ENCODE measurements at places on chromosomes 16 and 17. TPM values are rescaled to one million over a fixed set of nuclear protein-coding genes. Genes with fewer than 3 reads are reported as not detected.

CD300A gene
- 2.4 TPM for total RNA-seq

VASN gene
- total RNA-seq, result 6.4 TPM

SPECC1 gene
- total RNA-seq, result 10.5 TPM

MYH13 gene
- total RNA-seq, result not detected

VTN gene
- 36.9 TPM for total RNA-seq

CCDC78 gene
- total RNA-seq, result 0.49 TPM

SLC38A8 gene
- 3.1 TPM for total RNA-seq

TNFRSF13B gene
- total RNA-seq, result not detected

HSD11B2 gene
- 0.81 TPM for total RNA-seq

TEDC2 gene
- 0.95 TPM for total RNA-seq

KRTAP2-4 gene
- total RNA-seq, result not detected

WFDC1 gene
- total RNA-seq, result 1.5 TPM

GRCh38 chr17:65711671-65712276, 150.3 kb upstream of the AXIN2 start:
- no peak for DNase-seq

- no peak for DNase-seq
Measured at GRCh38 chr16:80557037-80557436, 16.2 kb downstream of the DYNLRB2 start.

DNA sequence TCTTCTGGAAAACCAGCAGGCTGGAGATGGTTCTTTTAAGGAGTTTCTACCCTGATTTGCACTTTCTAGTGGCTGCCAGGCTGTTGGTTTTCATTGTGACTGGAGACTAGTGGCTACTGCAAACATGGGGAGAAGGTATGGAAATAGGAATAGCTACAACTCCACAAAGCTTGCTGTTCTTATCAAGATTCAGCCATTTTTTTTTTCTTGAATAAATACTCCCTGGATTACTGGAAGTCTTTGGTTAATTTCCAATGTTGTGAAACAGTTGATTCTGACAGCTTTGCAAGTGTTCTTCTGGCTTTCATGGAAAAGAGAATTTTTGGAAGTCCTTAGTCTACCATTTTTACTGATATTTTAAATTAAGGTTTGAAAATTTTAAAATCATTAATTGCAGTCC, 277.7 kb downstream of the HS3ST3A1 start:
- DNase-seq, result no peak

DNA sequence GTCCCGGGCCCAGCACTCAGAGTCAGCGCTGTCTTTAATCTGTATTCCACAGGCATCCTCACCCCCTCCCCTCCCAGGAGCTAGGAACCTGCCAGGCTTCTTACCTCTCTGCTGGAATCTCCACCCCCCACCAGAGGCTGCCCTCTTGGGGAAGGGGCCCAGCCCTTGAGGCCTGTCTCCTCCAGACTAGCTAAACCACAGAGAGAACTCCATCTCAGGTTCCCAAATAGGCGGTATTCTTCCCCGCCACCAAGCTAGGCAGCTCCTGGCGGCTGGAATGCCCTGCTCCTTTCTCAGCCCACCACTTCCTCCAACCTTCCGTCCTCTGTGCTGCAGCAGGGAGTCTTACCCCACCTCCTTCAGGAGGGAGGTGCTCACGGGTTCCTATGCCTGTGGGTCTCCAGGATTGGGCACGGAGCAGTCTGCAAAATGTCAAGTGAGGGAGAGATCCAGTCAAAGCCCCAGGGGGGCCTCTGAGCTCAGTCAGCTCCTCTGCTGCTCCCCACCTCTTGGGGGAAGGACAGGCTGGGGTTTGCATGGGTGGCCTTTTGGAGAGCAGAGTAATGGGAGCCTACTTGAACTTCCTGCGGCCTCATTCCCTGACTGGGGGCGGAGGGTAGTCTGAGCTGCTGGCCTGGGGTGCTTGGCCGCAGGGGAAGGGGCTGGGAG, 55.7 kb downstream of the SREBF1 start:
- DNase-seq, result no peak

- DNase-seq, result no peak
Measured at GRCh38 chr17:34703533-34703932, 124.2 kb downstream of the TMEM132E start.

DNA sequence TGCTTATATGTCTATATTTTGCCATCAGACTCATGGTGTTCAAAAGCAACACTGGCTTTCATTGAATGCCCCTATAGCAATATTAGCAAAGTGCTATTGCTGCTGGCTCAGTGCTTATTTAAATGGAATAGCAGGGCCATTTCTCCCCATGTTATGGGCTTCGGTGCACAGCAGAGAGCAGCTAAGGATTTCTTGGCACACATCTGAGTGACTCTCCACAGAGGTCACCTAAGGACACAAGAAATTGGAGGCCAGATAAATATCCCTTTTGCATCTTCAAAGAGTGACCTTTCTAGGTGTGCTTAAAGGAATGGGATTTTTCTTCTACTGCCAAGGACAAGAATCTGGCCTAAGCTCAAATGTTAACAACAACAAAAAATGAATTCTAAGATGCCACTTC, 751.8 kb downstream of the CDH11 start:
- DNase-seq, result no peak

GRCh38 chr17:258906-259305, 77.5 kb upstream of the DOC2B start:
- DNase-seq, result no peak

DNA sequence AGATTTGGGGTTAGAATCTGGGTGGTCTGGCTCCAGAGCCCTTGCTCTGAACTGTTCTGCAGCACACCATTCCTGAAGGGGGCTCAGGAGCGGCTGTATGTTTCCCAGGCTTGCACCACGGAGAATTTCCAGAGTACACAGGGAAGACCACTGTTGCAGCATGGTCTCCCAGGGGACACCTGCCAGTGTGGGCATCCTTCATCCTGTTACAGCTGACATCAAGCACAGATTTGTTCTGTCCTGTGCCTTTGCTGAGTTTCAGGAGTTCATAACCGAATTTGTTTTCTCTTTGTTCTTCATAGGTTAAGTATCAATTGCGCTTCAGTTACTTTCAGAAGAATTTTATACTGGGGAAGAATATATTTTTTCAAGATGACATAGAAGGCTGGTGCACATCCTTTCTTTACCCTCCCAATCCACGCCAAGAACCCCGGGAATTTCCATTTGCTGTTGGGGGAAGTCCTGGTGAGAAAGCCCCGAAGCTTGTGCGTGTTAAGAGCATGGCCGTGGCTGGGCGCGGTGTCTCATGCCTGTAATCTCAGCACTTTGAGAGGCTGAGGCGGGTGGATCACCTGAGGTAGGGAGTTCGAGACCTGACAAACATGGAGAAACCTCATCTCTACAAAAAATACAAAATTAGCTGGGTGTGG, 26.3 kb upstream of the ABCA3 start:
- no peak for DNase-seq

DNA sequence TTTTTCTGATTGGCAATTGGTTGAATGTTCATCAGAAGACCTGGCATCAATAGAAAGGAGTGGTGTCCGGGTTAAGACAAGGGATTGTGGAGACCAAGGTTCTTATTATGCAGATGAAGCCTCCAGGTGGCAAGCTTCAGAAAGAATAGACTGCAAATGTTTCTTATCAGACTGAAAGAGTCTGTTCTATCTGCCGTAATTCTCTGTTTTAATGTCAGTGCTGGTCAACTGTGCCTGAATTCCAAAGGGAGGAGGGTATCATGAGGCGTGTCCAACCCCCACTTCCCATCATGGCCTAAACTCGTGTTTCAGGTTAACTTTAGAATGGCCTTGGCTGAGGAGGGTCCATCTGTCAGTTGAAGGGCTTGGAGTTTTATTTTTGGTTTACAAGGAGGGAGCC, 60.4 kb upstream of the AKTIP start:
- DNase-seq, result no peak

GRCh38 chr16:15576960-15577958, 65.7 kb downstream of the MARF1 start:
- no peak for DNase-seq

- DNase-seq, result no peak
Measured at GRCh38 chr17:72863526-72864211, 228.8 kb downstream of the SLC39A11 start.

DNA sequence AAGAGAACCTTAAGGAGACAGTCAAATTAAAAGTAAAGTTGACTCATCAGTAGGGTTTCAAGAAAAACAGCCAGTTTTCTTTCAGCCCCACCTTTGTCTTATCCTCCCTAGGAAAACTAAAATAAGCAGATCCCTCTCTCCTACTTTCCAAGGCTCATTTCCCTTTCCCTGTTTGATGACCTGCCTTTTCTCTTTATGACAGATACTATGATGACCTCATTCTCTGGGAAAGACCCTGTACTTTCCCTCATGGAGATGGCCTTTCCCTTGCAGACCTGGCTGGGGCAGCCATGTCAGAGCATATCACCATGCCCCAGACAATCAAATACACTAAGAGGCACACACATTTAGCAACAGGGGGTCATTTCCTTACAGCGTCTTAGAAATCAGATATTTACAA, 53.6 kb downstream of the GPR139 start:
- DNase-seq, result no peak

DNA sequence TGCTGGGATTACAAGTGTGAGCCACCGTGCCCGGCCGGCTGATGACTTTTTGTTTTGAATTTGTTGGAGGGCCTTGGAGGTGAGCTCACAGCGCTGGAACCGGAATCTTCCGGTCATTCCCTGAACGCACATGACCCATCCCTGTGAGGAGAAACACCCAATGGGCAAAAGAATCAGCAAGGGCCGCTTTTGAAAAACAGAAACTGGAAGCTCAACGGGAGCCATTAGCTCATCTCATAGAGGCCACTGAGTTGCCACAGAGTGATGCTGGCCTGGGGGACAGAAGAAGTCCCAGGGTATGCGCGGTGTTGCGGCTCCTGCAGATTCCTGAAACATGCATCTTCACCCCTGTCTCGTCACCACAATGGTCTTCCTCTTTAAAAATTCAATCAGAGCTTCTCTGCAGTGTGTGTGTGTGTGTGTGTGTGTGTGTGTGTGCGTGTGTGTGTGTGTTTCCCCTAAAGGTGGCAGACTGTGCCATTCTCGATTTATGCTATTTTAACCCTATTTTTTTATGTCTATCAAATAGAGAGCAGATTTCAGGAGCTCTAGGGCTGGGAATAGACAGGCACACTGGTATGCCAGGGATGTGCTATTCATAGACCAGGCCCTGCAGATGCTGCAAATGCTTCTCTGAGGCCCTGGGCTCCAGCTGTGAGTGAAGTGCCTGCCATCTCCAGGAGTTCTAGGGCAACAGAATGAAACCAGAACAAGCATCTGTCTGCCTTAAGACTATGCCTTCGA, 68.3 kb downstream of the MARCHF10 start:
- no peak for DNase-seq

GRCh38 chr17:17453088-17453487, 23.7 kb upstream of the MED9 start:
- no peak for DNase-seq

GRCh38 chr17:63407741-63408330, 38.3 kb downstream of the CYB561 start:
- no peak for DNase-seq

GRCh38 chr16:28494121-28494851, at the start of gene APOBR:
Gene APOBR (plus strand): TSS chr16:28494643. CDS start chr16:28494682, 39 bp downstream.
- peak; percentile 81 for DNase-seq

DNA sequence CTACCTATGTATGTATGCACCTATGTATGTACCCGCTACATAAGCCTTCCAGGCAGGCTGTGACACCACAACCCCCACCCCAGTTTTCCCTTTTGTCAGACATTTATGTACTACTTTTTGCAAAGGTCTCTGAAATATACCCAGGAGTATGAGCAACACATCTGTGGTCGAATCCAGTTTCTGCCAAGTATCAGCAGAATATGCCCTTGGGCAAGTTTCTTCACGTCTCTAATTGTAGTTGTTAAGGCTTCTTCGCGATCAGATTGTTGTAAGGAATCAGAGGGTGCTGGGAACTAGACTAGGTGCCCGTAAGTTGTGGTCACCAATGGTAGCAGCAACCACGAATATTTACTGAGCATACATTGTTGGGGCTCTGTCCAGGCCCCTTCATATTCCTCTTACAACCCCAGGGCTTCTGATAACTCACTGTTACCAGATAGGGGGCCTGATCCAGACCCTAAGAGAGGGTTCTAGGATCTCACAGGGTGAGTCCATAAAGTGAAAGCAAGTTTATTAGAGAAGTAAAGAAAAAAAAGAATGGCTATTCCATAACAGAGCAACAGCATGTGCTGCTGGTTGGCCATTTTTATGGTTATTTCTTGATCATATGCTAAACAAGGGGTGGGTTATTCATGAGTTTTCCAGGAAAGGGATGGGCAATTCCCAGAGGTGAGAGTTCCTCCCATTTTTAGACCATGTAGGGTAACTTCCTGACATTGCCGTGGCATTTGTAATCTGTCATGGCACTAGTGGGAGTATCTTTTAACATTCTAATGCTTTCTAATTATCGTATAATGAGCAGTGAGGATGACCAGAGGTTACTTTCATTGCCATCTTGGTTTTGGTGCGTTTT, 16.6 kb downstream of the NUDT7 start:
- DNase-seq, result no peak

GRCh38 chr17:77427391-77427991, 286.7 kb downstream of the SEC14L1 start:
- DNase-seq, result peak; percentile 74

DNA sequence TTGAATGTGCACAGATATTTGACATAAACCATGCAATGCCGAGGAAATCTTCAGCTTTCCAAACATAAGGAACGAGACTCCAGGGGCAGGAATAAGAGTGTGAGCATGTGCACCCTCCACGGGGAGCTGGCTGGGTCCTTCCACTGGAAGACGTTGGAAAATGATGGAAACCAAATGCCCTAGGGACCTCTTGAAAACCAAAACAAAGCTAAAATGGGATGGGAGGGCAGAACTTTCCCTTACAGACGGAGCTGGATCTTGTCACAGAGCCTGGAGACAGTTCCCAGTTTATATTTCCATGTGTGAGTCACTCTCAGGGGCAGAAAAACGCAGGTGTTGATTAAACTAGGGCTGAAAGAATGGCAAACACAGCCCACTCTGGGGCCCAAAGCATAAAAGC, 34.4 kb upstream of the DNAH17 start:
- no peak for DNase-seq

- no peak for DNase-seq
Measured at GRCh38 chr17:32279891-32280716, 14.5 kb downstream of the RHBDL3 start.

- no peak for DNase-seq
Measured at GRCh38 chr17:32142857-32143526, 690 bp downstream of the RHOT1 start.

DNA sequence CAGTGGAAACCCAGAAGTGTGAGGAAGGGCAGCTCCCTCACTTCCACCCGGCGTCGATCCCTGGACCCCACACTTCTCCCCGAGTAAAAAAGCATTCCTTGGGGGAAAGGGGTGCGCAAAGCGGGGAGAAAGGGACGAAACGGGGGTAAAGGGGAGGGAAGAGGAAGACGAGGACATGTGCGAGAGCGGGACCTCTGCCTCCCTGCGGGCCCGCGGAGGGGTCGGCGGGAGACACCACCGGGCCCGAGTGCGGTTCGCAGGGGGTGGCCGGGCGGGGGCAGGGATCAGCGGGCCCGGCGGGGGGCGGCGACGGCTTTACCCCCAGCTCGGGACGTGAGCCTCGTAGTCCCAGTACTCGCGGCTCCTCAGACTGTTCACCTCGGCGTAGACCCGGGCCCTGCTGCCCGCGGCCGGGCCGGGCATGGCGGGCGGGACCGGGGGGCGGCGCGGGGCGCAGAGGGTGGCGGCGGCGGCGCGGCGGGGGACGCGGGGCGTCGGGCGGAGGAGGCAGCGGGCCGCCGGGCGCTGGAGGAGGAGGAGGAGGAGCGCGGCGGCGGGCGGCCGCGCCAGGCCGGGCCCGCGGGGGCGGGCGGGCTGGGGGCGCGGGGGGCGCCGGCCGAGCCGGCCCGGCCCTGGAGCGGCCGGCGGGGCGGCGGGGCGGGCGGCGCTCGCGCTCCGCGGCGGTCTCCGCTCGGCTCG, 443 bp downstream of the CSNK2A2 start:
- DNase-seq, result no peak

GRCh38 chr16:87200637-87201036, 116.6 kb downstream of the C16orf95 start:
- DNase-seq, result no peak

Data from Right ventricle myocardium inferior (tissue), 1 donor.